Naive thymus-derived CD8-positive, alpha-beta T cell (primary cell): ENCODE measurements at places on chromosomes 4 and X. TPM values are rescaled to one million over a fixed set of nuclear protein-coding genes. Genes with fewer than 3 reads are reported as not detected.

DNA sequence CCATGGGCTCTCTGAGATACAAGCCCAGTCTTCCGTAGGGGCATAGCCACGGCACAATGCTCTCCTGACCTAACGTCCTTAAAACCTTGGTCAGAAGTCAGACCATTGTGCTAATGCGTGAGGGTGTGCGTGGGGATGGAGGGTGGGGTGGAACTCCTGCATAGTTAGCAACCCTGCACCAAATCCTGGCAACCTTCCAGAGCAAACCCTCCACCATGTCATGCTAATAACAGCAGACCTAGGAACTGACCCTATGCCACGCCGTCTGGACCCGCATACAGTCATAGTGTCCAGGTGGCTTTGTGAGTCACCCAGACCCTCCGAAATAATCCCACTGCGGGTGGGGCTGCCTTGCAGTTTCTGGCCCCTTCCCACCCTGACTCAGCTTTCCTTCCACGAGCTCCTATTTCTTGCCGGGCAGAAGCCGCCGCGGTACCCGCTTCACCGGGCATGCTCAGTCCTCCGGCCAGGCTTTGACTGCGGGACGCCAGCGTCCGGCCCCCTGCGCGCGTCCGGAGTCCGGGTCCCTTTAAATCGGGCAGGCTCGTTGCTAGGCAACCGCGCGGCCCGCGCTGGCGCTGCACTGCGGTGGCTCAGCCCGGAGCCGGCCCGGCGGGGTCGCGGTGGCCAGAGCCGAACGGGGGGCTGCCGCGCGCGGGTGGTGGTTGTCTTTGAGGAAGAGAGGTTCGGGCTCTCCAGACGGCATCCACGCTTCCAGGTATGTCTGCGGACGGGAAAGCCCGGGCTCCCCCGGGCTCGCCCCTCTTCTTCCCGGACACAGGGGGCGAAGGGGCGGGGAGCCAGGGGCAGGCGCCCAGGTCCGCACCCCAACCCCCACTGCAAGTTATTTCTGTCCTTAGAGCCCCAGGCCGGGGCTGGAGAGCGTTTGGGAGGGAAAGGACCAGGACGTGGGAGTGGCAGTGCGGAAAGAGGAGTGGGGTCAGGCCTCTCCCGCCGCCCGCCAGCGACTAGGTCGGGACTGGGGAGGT lies at the start of gene CCDC160:
Gene CCDC160 (plus strand): TSS at position 557 of the 989 bp plus-strand sequence. CDS start 7,619 bp downstream, outside the sequence.
- no peaks in the 10 kb centered on the region for H3K36me3 ChIP-seq
- H3K27ac ChIP-seq, result no peak within 1 kb of the TSS
- H3K27me3 ChIP-seq, result peaks cover 2% of the 10 kb centered on the region
- no peaks in the 10 kb centered on the region for H3K4me1 ChIP-seq
- no peak for DNase-seq

GRCh38 chrX:150238632-150239382 lies 124.3 kb upstream of the MAMLD1 start:
- H3K4me3 ChIP-seq, result no peak overlapping the region
- H3K27me3 ChIP-seq, result no peaks in the 10 kb centered on the region
- DNase-seq, result no peak
- no peak overlapping the region for H3K27ac ChIP-seq

GRCh38 chr4:3421470-3421869 lies 20.3 kb upstream of the HGFAC start:
- no peaks in the 10 kb centered on the region for H3K27me3 ChIP-seq
- no peak for DNase-seq
- no peak overlapping the region for H3K27ac ChIP-seq
- H3K36me3 ChIP-seq, result no peaks in the 10 kb centered on the region

- peaks cover 20% of the 10 kb centered on the region for H3K4me1 ChIP-seq
- no peaks in the 10 kb centered on the region for H3K36me3 ChIP-seq
- H3K27ac ChIP-seq, result no peak overlapping the region
- DNase-seq, result no peak
These were observed 11.7 kb upstream of the WFS1 start for GRCh38 chr4:6258026-6258360.

NHSL2 gene
- 0.52 TPM for total RNA-seq

DNA sequence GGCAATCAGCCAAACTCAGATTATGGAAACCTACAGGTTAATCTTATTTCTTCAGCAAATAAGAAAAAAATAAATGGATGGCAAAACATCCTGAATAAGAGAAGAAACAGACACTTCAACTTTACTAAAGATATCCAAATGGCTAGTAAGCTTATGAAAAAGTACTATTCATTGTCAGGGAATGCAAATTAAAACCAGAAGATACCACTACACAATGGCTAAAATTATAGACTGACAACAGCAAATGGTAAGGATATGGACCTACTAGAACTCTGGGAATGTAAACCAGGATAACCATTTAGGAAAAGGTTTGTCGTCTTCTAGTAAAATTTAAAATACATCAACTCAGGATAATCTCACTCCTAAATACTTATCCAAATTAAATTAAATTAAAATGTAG lies 24.3 kb downstream of the GRSF1 start:
- H3K27ac ChIP-seq, result no peak overlapping the region
- peaks cover 15% of the 10 kb centered on the region for H3K4me1 ChIP-seq
- no peaks in the 10 kb centered on the region for H3K27me3 ChIP-seq
- no peak overlapping the region for H3K4me3 ChIP-seq
- no peak for DNase-seq

SPACA5 gene
- not detected for total RNA-seq

ZBED1 gene
- total RNA-seq, result 27.8 TPM

- no peaks in the 10 kb centered on the region for H3K27me3 ChIP-seq
- no peak overlapping the region for H3K27ac ChIP-seq
- no peaks in the 10 kb centered on the region for H3K4me1 ChIP-seq
- no peaks in the 10 kb centered on the region for H3K36me3 ChIP-seq
These were observed 55.0 kb downstream of the BEX3 start for GRCh38 chrX:103431316-103431715.
